Upper lobe of left lung (tissue), 6 donors: ENCODE measurements at places on chromosomes 12 and 14.

DNA sequence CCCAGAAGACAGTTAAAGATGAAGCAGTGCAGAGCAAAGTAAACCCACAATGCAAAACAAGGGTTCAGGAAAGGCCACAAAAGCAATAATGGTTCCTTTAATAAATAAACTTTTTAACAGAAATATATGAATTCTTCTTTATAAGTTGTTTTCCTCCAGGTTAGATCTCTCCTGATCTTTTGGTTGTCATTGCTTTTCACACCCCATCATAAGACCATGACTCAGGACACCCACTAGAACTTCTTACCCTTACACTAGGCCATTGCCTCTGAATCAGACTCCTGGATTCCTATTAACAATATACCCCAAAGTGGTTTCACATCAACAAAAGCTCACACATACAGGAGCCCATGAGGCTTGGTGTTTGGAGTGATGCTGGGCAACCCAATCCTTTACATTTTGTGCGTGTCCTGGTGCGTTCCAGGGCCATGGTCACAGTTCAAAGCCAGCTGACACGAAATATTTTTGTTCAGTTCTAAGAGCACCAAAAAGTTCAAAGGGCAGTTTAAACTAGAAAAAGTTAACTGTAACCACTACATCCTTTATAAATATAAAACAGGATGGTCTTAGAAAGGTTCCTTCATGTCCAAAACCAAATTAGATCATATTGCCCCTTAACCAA, 187.0 kb downstream of the EPS8 start:
- no peak for DNase-seq

GRCh38 chr12:65602610-65603295, 221.5 kb upstream of the HMGA2 start:
- DNase-seq = peak; percentile 11

DNA sequence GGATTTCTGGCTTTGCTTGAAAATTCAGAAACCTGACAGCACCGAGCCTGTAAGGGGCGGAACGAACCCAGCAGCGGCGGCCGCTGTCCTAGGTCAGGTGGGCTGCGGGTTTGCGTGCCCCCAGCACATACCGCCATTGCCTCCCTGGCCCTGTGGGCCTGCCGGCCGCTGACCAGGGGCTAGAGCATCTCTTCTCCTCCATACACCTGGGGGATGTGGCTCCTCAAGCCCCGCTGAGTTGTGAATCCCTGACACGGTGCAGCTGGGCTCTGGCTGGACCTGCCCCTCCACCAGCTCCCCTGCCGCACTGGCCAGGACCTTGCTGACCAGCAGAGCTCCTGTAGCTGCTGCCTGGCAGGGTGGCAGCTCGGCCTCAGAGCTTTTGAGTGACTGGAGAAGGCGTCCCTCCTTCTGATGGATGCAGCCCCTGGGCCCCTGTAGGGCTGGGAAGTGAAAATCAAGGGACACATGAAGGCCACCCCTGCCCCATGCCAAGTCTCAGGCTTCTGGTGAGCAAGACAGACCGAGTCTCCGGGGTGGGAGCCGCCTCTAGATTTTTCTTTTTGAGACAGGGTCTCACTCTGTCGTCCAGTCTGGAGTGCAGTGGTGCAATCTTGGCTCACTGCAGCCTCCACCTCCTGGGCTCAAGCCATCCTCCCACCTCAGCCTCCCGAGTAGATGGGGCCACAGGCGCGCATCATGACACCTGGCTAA, 184.9 kb upstream of the SFSWAP start:
- peak; percentile 68 for DNase-seq

DNA sequence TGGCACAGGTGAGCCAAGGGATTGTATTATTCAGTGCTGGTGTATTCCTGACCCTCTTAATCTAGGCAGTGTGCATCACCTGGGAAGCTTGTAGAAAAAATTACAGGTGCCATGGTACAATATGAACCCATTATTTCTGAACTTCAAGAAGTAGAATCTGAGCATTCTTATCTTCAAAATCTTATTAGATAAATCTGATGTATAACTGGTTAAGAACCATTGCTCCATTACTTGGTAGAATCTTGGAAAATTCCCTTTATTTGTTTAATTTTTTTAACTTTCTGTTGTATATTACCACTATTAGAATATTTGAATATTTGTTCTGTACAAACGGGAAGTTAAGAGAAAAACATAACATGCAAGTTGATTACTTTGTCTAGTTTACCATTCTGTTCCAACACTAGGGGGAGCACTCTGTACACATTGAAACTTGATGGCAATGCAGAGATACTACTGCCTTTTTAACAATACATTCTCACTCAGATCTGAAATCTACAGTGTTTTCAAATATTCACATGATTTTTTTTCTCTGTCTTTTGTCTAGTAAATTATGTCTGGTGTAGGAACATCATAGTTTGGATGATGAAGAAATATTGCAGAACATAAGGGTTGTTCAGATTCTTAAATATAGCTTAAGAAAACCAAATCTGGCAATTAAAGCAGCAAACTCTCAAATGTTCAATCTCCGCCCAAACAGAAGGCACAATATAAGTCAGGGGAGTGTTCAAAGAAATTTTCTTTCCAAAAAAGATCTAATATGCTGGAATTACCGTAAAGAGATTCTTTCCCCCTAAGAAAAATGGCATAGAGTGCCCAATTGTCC, 196.6 kb downstream of the PCNX1 start:
- DNase-seq = no peak

GRCh38 chr14:76986231-76986565, 42.3 kb downstream of the IRF2BPL start:
- DNase-seq = no peak

DNA sequence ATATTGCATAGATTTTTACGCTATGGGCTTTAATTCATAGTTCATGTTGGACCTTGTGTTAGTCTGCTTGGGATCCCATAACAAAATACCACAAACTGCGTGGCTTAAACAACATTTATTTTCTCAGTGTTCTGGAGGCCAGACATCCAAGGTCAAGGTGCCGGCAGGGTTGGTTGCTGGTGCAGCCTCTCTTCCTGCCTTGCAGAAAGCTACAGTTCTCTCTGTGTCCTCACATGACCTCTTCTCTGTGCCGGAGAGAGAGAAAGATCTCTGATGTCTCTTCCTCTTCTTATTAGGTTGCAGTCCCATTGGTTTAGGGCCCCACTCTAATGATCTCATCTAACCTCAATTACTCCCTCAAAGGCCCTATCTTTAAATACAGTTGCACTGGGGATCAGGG, 170.5 kb downstream of the IPO8 start:
- DNase-seq = no peak

DNA sequence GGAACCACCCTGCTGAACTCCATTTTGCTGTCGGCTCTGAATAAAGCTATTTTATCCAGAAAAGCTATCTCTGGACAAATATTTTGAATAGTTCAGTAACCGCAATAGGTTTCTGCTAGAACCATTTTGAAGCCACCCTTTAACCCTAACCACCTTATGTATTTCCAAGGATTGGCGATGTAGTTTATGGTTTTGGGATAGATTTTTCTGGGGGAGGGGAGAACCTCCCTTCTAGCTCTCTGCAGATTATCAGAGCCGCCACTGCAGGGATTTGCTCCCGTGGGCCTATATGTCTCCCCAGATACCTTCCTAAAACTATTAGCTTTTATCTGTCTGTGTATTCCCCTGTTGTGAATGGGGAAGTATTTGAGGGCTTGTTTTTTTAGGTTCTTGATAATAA, 1.8 kb upstream of the TUBA1B start:
- no peak for DNase-seq

- DNase-seq = no peak
These were observed 16.8 kb upstream of the CACNA2D4 start for GRCh38 chr12:1935242-1935641.

DNA sequence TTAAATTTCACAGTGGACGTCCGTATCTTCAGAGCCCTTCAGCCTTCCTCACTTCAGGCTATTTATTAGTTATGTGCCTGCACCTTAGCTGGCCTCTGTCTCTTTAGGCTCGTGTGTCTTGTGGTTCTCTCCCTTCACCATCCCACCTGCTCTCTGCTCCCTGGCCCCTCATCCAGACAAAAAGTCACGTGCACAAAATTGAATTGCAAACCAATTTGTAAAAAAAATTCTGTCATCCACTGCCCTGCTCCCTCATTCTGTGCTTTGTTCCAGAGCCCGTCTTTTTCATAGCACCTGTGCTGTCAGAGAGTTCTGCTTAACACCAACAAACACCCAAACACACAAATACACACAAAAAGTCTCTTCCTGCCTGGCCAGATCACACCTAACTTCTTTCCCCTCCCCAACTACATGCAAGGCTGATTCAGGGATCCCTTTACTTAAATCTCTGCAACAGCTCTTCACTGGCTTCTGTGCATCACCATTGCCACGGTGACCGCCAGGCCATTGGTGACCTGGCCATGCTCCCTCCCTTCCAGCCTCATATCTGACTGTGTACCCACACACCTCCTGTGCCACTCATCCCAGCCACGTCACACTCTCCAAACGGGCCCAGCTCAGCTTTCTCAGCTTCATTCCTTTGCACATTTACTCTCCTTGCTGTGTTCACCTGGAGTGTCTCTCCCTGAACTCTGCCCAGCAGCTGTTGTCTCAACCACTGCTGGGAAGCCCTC, 205.7 kb downstream of the TTC8 start:
- DNase-seq = no peak

GRCh38 chr12:115096588-115097397, 412.8 kb upstream of the TBX3 start:
- no peak for DNase-seq

DNA sequence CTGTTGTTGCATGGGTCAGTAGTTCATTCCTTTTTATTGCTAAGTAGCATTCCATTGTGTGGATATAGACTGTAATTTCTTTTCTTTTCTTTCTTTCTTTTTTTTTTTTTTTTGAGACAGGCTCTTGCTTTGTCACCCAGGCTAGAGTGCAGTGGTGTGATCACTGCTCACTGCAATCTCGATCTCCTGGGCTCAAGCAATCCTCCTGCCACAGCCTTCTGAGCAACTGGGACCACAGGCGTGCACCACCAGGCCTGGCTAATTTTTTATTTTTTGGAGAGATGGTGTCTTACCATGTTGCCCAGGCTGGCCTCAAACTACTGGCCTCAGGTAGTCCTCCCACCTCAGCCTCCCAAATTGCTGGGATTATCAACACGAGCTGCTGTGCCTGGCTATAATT, 5.2 kb downstream of the ATP6V0A2 start:
- no peak for DNase-seq

DNA sequence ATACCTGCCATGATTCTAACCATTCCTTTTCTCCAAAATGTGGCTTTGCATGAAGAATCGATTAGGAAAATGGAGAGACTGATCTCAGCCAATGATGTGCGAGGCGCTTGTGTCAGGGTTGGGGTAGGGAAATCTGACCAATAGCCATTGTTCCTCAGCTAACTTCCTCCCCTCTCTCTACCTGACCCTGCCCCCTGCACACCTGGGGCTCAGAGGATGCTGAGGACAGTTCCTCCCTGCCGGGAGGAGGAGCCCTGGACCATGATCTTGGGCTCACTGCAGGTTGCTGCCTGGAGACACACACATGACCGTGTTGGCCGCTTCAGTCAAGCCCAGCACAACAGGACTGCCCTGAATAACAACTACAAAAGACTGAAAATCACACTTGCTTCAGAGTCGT, 119.8 kb upstream of the SFSWAP start:
- DNase-seq = no peak

GRCh38 chr12:27271206-27271605, 27.1 kb downstream of the STK38L start:
- no peak for DNase-seq

GRCh38 chr12:27751386-27752047, 28.5 kb upstream of the KLHL42 start:
- peak; percentile 22 for DNase-seq

DNA sequence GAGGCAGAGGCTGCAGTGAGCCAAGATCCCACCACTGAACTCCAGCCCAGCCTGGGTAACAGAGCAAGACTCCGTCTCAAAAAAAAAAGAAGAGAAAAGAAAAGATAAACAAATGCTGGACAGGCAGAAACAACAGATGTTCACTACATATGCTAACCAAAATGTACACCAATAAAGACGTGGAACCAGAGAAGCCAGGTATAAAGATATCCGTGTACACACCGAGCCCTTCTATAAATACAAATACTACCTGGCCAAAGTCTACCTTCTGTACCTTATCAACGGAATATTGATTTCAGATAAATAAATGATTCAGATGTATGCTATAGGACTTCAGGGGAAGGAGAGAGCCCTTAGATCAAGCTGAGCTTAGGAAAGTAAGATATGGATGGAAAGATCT, 10.8 kb upstream of the KRT8 start:
- DNase-seq = no peak

DNA sequence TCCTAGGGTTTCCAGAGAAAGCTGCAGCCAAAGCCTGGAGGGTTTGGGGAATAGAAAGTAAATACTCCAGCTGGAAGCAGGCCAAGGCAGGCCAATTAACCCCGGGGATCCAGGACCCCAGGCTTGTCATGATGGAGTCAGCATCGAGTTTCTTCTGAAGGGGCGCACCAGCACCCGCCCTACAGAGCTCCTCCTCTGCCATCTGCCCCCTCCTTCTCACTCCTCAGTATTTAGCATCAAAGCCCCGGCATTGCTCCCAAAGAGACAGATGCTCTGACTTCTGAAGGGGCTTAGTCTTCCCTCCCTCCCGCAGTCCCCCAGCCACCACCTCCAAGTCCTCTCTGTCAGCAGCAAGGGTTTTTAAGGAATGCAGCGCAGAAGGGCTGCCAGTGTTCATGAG, 285.1 kb upstream of the NOS1 start:
- DNase-seq = no peak

DNA sequence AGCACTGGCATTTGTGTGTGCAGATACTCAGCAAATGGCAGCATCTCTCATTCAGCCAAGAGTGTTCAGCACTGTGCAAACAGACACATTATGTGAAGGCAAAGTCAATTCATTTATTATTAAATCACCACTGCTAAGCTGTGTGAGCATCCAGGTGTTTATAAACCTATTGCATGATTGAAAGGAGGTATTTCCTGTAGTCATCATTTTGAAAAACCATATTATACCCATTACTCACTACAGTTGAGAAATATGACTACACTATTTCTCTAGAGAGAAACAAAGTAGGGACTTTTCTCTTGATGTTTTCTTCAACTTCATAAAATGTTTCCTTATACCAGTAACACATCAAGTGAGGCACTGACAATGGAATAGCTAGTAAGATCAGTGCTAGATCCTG, 13.7 kb downstream of the SPX start:
- DNase-seq = no peak

- DNase-seq = no peak
These were observed 20.4 kb downstream of the ACVR1B start for GRCh38 chr12:51971679-51972421.

GRCh38 chr12:39145175-39145999, 240.0 kb upstream of the CPNE8 start:
- DNase-seq = peak; percentile 47
